ENCODE measurements at places on chromosomes 1 and 21.

GRCh38 chr1:109531380-109531779, 8.3 kb upstream of the GPR61 start:
- no peak for DNase-seq

GRCh38 chr1:214021321-214021720, 33.5 kb downstream of the PROX1 start:
- no peak for DNase-seq

- no peak for DNase-seq
These were observed 19.0 kb upstream of the MFN2 start for GRCh38 chr1:11961230-11961629.

- no peak for DNase-seq
These were observed 178.8 kb upstream of the NFIA start for GRCh38 chr1:60903591-60903990.

- no peak for DNase-seq
These were observed 56.7 kb upstream of the PUM1 start for GRCh38 chr1:31122101-31122735.

Measured in activated CD4-positive, alpha-beta T cell treated with anti-CD3 and anti-CD28 coated beads, Interleukin-2, amount 50 U/mL, for 4 hours (primary cell).